Stimulated activated CD4-positive, alpha-beta T cell treated with anti-CD3 and anti-CD28 coated beads, Interleukin-4, amount 100 ng/mL, for 4 hours (primary cell): ENCODE measurements at places on chromosomes 16 and 17.
A peak's percentile ranks its signal among the peaks of the same experiment; 100 is the strongest.

GRCh38 chr17:60712675-60713074 lies 35.0 kb downstream of the BCAS3 start:
- no peak for DNase-seq

GRCh38 chr17:6654841-6655731 lies 3.5 kb downstream of the C17orf100 start:
- DNase-seq: no peak

DNA sequence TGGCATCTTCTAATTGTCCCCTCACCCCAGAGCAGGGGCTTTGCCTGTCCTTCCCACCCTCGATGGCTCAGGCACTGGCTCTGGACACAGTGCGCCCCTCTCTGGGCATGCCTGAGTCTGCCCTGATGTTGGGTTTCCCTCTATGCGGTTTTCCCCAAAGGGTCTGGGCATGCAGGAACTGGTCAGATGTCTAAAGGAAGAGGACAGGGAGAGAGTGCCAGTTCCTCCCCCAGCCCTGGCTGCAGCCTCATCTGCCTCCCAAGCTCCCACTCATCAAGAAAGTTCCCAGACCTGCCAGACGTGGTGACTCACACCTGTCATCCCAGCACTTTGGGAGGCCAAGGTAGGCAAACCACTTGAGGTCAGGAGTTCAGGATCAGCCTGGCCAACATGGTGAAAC lies 41.3 kb upstream of the PABPN1L start:
- DNase-seq: no peak

DNA sequence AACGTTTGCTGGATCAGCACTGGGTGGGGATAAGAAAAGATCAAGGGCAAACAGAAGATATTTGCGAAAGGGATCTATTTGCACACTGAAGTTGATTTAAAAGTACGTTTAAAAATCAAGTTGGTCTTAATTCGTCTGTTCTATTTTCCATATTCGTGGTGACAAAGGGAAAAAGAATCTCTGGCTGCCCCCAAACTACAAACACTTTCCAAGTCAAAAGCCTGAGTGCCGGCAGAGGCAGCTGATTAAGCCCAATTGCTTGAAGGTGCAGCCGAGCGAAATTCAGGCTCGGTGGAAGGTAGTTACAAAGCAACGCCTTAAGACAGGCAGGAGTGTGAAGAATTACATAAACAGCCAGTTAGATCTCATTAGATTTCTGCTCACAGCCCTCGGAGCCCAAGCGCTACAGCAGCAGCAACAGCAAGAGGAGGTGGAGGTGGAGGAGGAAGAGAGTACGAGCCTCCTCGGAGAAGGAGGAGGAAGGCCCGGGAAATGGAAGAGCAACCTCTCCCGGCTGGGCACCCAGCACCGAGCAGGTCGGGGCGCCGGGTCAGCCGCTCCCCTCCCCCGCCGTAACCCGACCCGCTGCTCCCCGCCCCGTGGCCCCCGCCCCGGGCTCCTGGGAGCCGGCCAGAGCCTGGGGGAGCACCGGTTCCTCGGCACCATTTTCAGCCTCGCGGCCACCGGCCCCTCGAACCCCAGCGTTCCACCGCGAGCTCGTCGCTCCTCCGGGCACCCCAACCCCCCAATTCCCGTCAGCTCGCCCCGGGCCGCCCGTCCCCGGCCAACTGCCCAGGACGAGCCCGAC lies 890 bp downstream of the TOB1 start:
- peak; percentile 35 for DNase-seq

GRCh38 chr17:63311416-63311937 lies 134.6 kb downstream of the CYB561 start:
- DNase-seq: no peak

DNA sequence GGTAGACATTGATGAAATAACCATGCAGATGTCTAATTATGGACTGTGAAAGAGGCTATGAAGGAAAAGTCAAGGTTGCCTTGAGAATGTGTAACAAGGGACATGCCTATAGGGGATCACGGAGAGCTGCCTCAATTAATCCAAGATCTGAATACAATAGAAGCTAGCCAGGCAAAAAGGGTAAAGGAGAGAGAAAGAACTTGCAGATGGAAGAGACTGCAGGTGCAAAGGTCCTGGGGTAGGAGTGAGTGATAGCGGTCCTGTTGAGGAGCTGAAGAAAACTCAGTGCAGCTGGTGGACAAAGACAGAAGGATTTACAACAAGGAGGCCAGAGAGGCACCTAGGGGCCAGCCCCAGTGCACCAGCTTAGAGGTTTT lies 15.9 kb upstream of the TNS4 start:
- DNase-seq: no peak

DNA sequence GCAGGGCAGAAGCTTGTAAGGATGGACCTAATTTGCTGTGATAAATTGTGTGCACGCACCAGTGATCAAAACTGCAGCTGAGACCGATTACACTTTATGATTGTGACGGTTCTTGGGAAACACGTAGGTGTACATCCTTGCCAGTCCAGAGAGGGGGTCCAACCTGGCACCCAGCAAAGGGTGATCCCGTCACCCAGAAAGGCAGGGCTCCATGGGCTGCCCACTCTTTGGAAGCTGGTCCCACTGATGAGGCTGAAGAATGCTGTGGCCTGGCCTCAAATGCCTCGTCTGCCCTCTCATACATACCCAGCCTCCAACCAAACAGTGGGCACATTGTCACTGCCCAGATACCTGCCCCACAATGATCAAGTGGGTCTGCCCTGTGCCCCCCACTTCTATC lies 132.0 kb downstream of the C16orf78 start:
- DNase-seq: no peak

DNA sequence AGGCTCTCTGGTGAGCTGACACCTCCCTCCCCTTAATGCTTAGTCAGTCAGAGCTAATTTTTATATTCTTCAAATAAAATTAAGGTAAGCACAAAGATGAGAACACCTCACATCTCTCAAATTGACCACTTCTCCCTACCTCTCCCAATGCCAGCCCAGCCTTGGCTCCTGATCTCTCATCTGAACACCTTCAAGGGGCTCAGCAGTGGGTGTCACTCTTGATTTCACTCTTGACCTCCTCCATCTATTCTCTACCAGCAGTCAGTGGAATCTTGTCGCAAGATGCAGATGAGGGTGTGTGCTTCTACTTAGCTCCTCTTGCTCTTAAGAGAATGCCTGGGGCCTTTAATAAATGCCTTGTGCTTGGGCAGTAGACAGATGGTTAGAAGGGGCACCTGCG lies 309.0 kb upstream of the IRX3 start:
- DNase-seq: no peak

DNA sequence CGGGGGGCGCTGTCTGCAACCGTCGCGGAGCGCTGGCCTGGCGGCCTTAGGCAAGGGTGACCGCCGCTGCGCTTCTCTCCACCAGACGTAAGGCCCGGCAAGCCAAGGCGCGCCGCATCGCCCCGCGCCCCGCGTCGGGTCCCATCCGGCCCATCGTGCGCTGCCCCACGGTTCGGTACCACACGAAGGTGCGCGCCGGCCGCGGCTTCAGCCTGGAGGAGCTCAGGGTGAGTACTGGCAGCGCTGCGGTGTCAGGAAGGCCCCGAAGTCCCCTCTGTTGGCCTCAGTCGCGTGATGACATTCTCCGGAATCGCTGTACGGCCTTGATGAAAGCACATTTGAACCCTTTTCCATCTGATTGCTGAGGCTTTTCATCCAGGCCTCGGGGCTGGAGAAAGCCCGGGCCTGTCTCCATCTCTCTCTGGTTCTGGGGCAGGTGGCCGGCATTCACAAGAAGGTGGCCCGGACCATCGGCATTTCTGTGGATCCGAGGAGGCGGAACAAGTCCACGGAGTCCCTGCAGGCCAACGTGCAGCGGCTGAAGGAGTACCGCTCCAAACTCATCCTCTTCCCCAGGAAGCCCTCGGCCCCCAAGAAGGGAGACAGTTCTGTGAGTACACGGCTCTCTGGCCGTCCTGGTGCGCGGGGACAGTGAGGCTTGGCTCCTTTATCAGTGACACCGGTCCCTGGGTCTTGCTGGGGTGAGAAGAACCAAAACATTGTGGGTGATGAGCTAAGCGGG lies 831 bp downstream of the RPL13 start:
- no peak for DNase-seq

- DNase-seq: no peak
Measured at GRCh38 chr17:41777157-41777573, 9.3 kb downstream of the JUP start.

DNA sequence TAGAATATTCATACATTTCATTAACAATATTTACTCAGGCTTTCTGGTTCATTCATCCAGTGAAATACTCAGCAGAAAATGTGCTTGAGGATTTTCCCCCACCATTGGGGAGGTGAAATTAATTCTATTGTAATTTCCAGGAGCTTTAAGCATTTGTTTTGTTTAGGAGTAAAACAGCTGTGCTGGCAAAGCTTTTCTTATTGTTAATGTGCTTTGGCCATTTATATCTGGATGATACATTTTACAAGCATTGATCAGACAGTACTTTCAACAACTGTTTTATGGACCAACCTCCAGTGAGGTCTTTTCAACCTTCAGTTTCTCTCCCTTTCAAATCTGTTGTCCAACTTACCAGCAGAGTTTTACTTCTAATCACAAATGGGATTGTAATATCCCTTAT lies 672.4 kb downstream of the CDH11 start:
- no peak for DNase-seq

DNA sequence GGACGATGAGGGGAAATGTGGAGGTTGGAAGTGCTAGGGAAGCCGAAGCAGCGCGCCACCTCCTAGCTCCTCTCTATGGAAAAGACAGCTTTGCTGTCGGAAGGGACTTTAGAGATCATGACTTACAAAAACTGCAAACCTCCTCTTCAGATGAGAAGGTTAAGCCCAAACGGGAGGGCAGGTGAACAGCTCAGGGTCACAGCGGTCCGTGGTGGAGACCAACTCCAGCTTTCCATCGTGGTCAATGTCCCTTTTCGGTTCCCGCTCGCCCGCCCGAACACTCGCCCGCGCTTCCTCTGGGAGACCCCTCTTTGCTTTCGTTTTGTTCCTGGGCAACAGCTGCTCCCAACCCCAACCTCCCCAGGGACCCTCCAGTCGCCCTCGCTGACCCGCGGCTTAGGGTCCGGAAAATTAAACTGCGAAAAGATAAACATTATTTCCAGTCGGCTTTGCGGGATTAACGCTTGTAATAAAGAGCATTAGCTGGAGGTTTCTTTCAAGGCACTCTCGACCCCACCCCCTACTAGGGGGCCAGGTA lies 7.7 kb downstream of the IRX6 start:
- no peak for DNase-seq

DNA sequence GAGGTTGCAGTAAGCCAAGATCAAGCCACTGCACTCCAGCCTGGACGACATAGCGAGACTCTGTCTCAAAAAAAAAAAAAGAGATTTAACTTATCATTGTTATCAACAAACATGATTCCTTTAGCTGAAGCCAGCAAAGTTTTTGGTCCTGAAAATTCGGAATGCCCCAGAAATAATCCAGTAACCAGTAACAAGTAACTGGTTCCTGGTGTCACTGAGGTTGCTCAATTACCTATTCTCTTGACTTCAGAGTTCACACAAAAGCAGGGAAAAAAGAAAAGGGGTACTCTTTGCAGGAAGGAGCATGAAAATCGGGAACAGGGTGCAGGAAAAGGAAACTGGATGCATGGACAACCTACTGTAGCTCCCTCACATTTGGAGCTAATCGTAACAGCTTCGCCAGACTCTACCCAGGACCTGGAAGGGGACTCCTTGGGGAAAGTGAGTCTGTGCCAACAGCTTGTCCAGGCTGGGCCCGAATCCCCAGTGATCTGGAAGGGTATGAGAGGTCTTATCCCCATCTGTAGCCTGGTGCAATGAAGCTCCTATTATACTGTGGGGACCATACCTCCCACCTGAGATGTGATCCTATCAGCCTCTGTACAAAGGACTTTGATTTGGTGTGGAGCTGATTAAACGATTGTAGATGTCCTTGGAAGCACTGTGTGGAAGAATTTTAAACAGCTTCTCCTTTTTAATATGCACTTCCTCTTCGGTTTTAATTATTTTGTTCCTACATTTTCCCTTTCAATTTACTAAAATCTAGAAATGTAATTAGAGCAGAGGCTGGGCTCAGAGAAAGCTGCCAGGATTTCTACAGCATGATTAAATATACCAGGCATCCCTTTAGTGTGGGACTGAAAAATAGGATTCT lies 3.4 kb upstream of the SPOP start:
- no peak for DNase-seq

- DNase-seq: no peak
Measured at GRCh38 chr16:88402551-88403240, 19.9 kb downstream of the ZNF469 start.

- DNase-seq: no peak
Measured at GRCh38 chr16:27275394-27275793, 6.8 kb upstream of the NSMCE1 start.

DNA sequence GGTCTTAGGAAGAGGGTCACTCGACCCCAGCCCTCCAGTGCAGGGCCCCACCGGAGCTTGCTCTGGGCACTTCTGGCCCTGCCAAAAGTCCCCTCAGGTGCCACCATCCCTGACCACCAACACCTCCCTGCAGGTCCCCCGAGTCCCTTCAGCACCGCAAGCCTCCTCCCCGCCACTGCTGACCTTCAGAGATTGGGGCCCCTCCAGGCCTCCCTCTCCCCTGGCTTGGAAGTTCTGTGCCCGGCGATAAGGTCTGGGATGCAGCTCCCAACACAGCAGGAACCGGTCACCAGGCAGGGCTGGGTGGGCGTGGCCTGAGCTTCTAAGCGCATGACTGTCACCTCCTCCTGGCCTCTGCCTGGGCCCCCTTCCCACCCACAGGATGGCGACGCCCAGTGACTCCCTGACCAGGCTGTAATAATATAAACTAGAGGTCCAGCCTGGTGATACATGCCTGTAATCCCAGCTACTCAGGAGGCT lies 11.2 kb downstream of the PIEZO1 start:
- DNase-seq: no peak

GRCh38 chr17:851924-852323 lies 69.8 kb downstream of the MRM3 start:
- no peak for DNase-seq

- DNase-seq: no peak
Measured at GRCh38 chr16:62475573-62475972, 439.3 kb upstream of the CDH8 start.

DNA sequence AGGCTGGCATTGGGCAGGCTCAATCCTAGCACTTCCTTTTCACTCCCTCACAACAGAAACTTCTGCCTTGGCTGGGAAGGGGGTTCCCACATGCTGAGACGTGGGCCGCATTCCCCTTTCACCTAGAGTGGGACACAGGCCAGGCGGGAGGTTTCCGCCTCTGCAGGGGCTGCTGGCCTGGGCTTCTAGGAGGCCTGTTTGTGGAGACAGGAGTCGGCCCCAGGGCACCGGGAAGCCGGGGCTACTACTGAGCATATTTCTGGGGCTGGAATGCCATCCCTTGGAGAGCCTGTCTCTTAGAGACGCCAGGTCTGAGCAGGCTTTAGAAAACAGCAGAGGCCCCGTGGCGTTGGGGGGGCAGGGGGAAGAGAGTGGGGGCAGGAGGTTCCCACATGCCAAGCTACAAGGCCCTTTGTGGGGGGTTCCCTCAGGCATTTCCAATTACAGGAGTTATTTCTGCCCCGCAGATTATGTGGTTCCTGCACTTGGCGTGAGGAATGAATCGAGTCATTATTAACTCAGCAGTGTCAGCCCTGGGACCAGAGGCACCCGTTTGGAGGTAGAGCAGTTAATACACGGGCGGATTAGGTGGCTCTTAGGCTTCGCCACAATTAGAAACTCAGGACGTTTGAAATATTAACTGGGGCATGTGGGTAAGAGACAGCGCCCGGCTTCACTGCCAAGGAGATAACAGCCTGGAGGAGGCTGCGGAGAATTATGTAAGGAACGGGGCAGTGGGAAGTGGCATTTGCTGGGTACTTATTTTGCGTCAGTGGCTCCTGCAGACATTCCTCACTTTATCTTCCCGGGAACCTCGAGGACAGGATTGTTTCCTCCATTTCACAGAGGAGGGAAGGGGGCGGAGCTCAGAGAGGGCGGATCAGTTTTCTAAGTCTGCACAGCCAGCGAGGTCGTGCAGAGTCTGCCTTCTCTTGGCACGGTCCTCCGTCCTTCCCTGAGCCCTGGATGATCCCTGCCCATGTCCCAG lies 162.5 kb downstream of the MAF start:
- DNase-seq: no peak
